ENCODE measurements at places on chromosomes 3 and 15. TPM values are rescaled to one million over a fixed set of nuclear protein-coding genes. Genes with fewer than 3 reads are reported as not detected.

The AMIGO3 gene
- not detected for total RNA-seq

The PTX3 gene
- 68.2 TPM for total RNA-seq

The MST1R gene
- 13.1 TPM for total RNA-seq

The OSBPL10 gene
- 27.9 TPM for total RNA-seq

The ANKRD63 gene
- not detected for total RNA-seq

The EEF1AKMT4 gene
- 1.5 TPM for total RNA-seq

The BNIP2 gene
- 90.5 TPM for total RNA-seq

The GOLGA6D gene
- 0.12 TPM for total RNA-seq

The ROPN1 gene
- not detected for total RNA-seq

The EBLN2 gene
- total RNA-seq = 5.1 TPM

The GUCA1C gene
- not detected for total RNA-seq

The CHRD gene
- 12.0 TPM for total RNA-seq

The SLC22A14 gene
- 0.49 TPM for total RNA-seq

The XPC gene
- 29.7 TPM for total RNA-seq

The TRIM42 gene
- total RNA-seq = not detected

The MON1A gene
- total RNA-seq = 9.6 TPM

The ADGRG7 gene
- total RNA-seq = not detected

The SIDT1 gene
- 1.8 TPM for total RNA-seq

The SYNPR gene
- total RNA-seq = not detected
